Stimulated activated CD8-positive, alpha-beta memory T cell treated with anti-CD3 and anti-CD28 coated beads, Interleukin-4, amount 100 ng/mL, for 1 hour (primary cell): ENCODE measurements at places on chromosomes 1 and 21.

DNA sequence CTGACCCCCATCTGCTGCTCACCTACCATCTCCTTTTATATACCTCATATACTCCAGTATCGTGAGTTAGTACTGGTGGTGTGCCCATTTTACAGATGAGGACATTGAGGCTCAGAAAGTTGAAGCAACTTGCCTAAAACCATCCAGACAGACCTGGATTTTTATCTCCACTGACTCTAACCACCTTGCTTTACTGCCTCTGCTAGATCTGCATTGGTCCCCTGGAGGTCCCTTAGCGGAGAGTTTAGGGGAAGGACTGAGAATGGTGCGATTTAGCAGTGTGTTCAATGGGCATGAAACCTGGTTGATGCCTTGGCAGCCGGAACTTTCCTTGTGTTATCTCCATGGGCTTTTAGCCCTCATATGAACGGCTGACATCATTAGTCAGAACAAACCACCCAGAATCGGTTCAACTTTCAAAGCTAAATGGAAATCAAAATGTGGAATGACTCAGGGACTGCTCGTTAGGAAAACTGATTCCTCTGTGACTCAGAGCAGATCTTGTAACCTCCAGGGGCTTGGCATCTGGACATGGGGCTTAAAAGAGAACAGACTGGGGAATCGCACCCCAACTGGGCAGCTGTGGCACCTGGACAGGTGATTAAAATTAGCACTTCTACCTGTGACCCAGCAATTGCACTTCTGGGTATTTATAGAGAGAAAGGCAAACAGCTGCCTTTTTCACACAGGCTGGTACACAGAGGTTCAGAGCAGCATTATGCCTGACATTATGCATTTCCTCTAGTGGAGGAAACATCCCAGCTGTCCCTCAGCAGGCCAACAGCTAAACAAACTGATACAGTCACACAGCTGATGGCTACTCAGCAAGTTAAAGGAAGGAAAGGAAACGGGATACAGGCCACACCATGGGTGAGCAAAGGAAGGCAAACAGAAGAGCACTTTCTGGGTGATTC lies 25.3 kb downstream of the TMEM51 start:
- no peak for DNase-seq

- DNase-seq = no peak
These were observed 111.1 kb downstream of the NAV1 start for GRCh38 chr1:201649761-201650622.

DNA sequence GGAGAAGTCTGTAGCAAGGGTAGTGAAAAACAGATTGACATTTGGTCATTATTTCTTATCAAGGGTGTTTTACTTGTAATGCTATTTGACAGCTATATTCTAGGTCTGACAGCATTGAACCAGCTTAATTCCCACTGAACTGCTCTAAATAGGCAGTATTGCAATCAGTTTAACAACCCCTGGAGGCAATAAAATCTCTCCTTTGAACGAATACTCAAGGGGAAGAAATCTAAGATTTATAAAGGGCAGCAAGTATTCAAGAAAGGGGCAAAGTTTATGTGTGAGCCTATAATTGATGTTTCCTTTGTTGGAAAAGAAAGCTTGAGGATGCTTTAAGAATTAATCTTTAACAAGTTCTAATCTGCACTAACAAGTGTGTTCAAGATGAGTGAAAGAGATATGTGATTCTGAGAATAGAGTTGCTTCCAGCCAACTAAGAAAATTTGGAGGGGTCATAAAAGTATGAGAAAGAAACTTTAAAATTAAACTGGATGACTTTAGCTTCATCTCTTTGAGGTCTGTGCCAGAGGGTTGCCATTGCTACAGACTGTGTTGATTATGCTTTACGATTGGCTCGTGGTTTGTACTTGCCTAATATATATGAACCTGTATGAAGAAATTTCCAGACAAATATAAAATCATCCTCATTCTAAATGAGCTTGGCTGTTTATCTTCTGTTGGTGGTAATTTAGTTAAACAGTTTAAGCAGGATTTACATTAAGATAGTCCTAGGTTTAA lies 72.5 kb downstream of the ZNF326 start:
- DNase-seq = no peak

- no peak for DNase-seq
These were observed 10.3 kb upstream of the SPRR2B start for GRCh38 chr1:153081736-153082135.

GRCh38 chr1:100569888-100570287 lies 31.9 kb downstream of the GPR88 start:
- DNase-seq = no peak

DNA sequence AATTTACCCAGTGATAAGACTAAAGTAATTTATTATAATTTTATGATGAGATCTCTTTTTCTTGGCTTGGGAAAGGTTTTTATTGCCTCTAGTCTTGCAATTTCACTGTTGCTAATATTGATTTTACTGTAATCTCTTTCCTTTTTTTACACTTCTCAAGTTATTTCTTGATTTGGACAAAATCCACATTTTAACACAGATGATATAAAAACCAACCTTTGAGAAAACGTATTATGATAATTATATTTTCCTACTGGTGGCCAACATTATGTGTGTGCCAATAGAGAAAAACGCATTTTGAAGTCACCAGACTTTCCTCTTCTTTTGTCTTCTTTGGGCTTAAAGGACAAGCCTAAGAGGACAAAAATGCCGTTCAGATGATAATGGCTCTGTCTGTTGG lies 314.9 kb downstream of the PRDM2 start:
- DNase-seq = no peak

DNA sequence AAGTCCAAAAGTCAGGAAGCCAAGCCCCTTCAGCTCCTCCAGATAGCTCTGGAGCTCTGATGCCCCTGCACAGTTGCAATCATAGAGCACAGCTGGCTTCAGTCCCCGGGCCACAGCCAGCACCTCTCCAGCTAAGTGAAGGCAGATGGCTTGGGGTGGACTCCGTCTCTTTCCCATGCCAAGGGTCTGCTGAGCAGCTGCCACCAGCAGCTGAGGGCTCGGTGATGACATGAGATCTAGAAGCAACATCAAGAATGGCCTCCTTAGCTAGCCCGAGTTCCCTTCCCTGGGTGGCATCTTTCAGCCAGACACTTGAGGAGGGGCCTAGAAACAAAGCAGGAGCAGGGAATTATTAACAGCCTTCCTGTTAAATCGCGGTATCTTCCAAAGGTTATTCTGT lies 973 bp downstream of the C1orf74 start:
- no peak for DNase-seq

DNA sequence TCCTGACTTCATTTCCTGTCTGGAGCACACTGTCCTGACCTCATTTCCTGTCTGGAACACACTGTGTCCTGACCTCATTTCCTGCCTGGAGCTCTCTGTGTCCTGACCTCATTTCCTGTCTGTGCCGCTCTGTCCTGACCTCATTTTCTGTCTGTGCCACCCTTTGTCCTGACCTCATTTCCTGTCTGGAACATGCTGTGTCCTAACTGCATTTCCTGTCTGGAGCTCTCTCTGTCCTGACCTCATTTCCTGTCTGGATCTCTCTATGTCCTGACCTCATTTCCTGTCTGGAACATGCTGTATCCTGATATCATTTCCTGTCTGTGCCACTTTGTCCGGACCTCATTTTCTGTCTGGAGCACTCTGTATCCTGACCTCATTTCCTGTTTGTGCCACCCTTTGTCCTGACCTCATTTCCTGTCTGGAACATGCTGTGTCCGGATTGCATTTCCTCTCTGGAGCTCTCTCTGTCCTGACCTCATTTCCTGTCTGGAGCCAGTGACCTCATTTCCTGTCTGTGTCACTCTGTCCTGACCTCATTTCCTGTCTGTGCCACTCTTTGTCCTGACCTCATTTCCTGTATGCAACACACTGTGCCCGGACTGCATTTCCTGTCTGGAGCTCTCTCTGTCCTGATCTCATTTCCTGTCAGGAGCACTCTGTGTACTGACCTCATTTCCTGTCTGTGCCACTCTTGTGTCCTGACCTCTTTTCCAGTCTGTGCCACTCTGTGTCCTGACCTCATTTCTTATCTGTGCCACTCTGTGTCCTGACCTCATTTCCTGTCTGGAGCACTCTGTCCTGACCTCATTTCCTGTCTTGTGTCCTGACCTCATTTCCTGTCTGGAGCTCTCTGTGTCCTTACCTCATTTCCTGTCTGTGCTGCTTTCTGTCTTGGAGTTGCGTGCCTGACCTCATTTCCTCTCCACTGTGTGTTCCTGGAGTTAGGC lies 27.6 kb downstream of the SKI start:
- peak; percentile 50 for DNase-seq

DNA sequence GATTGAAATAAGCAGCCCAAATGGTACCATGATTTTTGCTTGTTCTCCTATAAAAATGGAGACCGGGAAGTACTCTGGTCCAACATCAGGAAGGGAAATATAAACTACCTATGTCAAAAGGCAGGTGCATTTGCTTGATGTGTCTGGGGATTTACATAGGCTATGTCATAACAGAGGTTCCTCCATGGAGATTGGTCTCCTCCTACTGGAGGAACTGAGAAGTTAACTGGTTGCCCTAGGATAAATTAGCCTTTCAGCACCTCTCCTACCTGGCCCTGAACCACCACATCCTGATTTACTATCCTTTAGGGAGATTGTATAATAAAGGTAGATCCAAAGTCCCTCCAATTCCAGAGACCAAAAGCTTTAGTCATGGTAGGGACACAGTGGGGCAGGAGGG lies 1109.3 kb upstream of the B3GALT2 start:
- DNase-seq = no peak

- DNase-seq = no peak
These were observed 691 bp upstream of the SELENBP1 start for GRCh38 chr1:151373196-151373595.

DNA sequence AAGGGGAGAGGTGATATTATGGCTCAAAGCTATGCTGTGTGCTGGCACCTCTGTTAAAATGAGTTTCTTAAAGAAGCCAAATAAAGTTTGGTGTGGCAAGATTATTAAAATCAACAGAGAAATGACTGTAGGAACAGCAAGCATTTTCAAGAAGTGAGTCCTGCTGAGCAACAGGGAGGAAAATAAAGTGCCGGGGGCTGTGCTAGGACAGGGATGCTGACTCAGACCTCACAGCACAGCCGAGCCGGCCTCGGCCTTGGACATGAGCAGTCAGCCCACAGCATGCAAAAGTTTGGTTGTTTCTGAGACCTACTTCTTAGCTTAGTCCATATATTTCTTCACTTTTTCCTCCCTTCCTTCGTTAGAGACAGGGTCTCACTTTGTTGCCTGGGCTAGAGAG lies 19.2 kb downstream of the CNIH3 start:
- no peak for DNase-seq

DNA sequence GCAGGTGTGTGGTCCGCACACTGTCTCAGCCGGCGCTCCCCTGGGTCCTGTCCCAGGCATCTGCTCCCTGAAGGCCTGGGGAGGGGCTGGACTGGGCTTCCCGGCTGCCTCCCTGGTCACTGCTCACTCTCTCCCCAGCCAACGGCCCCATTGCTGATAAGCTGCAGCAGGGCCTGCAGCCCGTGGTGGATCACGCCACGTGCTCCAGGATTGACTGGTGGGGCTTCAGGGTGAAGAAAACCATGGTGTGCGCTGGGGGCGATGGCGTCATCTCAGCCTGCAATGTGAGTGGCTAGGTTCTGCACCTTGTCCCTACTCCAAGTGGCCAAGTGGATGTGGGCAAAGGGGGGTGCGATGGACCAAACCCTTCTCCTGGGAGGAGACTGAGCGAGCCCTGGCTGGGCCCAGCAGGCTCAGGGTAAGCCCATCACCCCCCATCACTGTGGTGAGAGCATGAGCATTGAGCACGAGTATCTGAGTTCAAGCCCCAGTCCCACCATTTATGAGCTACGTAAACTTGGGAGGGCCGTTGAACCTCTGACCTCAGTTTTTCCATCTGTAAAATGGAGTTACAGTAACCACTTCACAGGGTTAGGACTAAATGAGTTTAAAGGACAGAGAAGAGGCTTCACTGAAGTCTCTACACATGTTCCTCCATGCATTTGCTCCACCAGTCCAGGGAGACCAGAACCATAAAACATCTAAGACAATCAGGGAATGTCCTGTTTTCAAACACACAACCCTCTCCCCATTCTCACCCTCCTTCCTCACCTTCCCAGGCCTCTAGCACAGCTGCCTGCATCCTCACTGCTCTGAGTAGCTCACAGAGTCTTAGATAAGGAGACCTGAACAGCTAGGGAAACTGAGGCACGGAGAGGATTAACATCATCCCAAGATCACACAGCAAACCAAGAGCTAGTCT lies 6.5 kb downstream of the CTRC start:
- DNase-seq = no peak

- no peak for DNase-seq
These were observed 56.2 kb downstream of the RUNX1 start for GRCh38 chr21:34992736-34993398.

DNA sequence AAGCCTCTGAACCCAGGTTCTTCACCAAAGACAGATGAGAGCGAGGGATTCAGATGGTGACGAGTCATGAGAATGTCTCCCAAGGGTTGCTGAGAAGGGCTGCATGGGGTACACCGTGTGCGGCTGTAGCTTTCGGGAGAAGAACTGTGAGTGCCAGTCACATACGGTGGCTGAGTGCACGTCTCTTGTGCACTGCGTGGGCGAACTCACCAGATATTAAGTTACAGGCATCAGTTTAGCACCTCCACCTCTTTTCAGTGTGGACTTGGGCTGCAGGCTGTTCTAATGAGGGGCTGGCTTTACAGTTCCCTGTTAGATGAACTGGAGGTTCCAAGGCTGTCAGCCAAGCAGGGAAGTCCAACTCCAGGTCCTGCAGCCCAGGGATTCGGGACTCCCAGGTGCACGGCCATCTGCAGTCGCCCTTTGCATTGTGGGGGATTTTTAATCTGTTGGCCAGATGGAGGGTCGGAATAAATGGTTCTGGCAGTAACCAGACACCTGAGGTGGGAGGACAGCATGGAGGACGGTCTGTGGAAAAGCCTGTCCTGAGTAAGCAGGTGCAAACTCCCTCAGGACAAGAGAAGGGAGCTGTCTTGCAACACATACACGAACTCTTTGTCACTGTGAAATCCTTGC lies 26.5 kb upstream of the AVPR1B start:
- no peak for DNase-seq

DNA sequence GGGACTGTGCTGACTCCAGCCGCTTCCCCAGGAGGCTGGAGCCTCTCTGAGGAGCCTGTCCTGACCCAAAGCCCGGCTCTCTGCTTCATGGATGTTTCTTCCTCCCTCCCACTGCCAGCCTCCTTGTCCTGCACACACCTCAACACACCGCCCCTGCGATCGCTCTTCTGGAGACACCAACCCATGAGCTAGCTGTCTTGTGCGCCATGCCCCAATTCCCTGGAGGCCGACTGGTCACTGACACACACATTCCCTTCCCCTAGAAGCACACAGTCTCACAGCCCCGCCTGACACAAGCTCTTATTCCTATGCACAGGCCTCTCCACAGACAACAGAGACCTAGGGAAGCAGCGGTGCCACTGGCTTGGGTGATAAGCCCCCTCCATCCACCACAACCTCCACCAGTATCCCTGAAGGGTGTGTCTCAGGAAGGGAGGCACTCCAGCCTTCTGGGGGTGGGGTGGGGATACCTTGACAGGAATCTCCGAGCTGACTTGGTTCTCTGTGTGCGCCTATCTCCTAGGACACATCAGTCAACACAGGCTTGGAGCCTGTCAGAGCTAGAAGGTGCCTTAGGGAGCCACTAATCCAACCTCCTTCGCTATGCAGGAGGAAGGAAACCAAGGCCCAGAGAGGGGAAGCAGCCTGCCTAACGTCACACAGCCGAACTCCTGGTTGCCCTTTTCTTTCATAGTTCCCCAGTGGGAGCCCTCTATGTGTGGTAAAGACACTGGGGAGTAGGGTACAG lies 31.1 kb downstream of the AHDC1 start:
- DNase-seq = no peak

GRCh38 chr1:56561227-56562019 lies 17.9 kb downstream of the PLPP3 start:
- no peak for DNase-seq
